AML-193 (cell line): ENCODE measurements at places on chromosomes 2 and 18.

DNA sequence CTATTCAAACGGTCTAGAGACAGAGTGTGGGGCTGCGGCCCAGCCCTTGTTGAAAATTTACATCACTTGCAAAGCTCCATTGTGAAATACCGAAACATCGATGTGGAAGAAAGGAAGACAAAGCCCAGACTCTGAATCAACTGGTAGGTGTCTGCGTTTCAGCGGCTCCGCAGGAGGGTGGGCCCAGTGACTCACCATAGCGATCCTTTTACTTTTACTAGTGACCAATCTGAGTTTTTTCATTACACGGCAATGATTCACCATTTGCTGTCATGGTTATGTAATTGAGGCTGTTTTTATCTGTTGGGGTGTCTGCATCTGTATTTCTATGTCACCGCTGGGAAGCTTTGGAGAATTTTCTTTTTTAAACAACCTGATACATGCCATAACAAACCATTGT is 66.6 kb upstream of the ODC1 start:
- DNase-seq: no peak

GRCh38 chr2:46393347-46393820 is 86.0 kb upstream of the TMEM247 start:
- DNase-seq: no peak

DNA sequence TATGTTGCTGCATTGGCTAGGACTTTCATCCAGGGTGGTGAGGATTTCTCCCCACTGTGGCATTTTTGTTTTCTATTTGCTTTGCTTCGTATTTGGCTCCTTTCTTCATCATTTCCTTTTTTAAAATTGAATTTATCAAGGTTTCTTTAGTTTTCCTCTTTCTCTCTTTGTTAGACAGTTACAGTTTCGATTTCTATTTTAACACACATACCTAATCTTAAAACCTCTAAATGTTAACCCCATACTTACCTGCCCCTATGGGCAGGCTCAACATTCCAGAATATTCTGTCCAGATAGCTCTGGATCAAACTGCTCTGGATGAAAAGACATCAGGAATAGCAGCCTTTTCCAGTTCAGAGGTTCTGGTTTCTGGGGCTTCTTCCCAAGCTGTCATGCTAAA is 49.2 kb downstream of the DIPK1C start:
- no peak for DNase-seq

- DNase-seq: no peak
Observed at GRCh38 chr2:149098701-149099100, 60.2 kb downstream of the LYPD6B start.

DNA sequence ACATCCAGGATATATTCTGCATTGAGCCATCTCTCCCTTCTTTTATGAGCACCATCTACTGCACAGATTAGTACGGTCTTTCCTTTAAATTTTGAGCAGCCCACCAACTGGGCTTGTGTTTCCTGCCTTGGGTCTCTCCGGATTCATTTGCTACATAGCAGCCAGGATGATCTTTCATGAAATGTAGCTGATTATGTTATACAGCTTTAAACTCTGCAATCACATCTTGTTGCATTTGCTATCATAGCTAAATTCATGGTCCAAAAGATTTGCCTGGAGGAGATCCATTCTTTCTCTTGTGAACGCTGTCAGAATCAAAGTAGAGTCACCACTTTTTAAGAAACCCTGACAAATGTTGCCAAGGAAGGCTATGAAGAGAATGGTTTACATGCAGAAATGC is 215.1 kb upstream of the LRRTM4 start:
- DNase-seq: no peak

DNA sequence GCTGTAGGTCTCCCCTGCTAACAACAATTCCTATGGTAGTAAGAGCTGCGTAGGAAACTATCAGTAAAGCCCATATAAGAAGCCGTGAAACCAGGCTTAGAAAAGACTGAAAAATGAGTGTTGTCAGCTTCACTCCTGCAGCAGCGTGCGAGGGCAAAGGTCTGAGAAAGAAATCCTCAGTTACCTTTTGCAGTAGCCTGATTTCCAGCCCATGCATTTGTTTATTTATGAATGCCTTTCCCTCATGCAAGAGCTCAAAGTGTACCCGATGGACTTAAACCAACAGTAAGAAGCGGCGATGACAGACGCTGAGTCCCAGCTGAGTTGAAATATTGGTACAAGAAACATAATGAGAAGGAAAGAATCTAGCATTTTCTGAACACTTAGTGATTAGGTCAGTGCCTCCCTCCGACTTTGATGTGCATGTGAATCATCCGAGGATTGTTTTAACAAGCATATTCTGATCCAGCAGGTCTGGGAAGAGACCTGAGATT is 15.0 kb upstream of the POLI start:
- no peak for DNase-seq

DNA sequence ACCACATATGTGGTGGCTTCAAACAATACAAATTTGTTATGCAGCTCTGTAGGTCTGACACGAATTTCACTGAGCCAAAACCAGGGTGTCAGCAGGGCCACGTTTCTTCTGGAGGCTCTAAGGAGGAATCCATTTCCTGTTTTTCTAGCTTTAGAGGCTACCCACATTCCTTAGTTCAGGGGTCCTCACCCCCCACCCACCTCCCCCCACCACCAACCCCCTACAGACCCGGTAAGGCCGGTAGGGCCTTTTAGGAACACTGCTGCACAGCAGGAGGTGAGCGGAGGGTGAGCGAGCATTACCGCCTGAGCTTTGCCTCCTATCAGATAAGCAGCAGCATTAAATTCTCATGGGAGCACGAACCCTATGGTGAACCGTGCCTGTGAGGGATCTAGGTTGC is 10.6 kb upstream of the SLC39A10 start:
- no peak for DNase-seq

DNA sequence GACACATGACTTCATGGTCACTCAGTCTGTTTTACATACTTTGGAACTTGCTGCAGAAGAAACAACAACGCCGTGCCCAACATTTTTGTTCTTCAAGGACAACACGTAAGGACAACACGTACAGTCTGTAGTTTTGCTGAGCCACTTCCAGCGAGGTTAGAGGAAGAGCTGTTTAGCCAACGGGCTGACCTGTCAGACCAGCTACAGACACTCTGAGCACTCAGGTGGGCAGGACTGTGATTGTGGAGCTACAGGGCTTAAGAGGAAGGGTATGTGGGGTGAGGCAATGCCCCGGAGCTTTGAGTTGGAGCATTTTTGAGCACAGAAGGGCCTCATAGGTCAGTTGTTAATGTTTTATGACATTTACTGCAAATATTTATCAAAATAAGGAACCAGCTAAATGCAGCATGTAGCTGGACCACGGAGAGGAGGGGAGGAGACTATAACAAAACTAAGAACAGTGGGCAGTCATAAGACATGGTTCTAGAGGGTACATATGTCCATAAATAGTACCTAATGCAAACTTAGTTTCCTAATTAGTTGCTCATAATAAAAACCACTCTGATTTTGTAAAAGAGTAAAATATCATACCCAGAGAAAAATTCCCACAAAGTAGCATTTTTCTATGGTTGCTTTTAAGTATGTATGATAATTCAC is 26.3 kb upstream of the NPC1 start:
- DNase-seq: no peak

DNA sequence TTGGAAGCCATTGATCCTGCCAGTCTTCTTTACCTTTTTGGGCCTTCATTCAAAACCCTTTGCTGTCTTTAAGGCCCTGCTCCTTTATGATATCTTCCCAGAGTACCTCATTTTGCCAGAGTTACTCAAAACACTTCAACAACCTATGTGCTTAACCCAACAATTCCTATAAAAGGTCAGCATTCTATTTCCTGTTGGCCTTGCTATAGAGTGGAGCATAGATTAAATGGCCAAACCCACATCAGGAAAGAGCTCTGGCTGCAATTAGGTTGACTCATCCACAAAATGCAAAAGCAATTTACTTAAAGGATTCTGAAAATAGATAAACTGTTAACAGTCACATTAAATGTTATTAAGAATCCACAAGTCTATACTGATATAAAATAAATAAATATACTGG is 21.2 kb downstream of the MRPL33 start:
- DNase-seq: no peak

- no peak for DNase-seq
Observed at GRCh38 chr18:13236411-13236810, 17.9 kb downstream of the LDLRAD4 start.

DNA sequence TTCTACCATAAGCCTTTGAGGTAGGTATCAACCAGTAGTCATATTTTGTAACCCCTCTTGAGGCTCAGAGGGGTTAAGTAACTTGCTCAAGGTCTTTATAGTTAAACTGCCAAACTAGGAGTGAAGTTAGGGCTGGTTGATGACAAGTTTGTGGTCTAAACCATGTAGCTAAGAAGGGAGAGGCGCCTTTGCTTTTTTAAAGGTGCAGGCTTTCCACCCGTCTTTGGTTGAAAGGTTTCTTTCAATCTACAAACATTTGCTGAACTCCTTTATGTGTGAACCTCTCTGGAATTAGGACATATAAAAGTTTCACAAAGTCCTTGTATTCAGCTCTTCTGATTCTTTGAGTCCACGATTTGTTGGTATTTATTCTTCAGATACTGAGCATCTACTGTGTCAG is 2.4 kb upstream of the MTA3 start:
- no peak for DNase-seq

DNA sequence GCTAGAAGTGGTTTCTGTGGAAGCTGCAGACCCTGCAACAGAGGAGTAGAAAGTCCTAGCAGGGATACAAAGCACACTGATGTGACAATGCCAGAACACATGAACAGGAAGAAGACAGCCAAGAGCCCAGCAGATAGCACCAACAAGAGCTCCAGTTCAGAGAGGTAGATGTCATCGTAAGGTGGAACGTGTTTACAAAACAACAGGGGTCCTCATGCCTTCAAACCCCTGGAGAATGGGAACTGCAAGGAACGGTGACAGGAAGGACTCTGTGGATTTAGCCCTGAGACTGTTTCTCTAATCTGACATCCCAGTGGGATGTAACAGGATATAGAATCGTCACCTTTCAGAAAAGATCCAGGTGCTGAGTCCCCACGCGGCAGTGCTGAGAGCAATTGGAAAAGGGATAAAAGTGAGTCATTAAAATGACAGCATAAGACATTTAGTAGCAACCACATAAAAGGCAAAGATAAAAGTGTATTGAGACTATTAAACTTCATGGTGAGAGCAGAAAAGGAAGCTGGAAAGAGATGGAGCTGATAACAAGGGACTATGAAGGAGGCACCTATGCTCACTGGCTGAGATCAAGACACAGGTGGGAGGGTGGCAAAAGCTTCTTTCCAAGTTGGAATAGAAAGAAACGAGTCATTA is 195.2 kb downstream of the FBXO15 start:
- no peak for DNase-seq

DNA sequence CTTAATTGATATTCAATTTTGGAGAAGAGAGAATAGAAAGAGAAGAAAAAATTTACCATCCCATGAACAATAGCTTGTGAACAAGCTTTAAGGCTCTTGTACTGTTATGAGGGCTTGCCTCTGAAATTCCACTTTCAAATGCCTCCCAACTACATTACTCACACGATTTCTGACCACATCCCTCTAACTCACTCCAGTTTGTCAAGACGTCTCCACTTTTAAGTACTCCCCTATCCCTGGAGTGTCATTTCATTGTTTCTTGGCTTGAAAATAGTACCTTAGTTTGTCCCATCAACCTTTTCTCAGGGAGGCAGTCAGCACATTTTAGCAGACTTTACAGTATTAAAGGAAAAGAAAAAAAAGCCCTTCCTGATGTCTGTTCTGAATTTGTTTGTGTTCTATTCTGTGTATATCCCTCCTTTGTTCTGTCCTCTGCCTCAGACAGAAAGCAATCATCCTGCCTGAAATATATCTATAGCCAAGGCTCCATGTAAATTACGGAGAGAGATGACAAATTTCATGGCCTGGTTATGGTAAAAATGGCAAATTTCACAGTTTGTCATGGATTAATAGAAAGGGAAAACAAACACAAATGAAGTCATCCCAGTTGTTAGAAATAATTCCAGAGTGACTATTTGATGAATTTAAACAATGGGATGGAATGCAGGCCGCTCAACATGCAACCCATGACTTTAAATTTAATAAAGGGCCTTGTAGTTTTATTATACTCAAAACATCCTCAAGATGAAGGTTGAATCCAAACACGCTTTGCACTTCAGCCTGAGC is 228.8 kb downstream of the ETAA1 start:
- no peak for DNase-seq

- DNase-seq: no peak
Observed at GRCh38 chr2:136239079-136239685, 121.2 kb upstream of the CXCR4 start.

GRCh38 chr2:205880048-205880447 is 197.7 kb downstream of the NRP2 start:
- DNase-seq: no peak

GRCh38 chr2:101725038-101725437 is 27.5 kb downstream of the MAP4K4 start:
- no peak for DNase-seq

GRCh38 chr2:227785293-227785692 is 28.3 kb upstream of the CCL20 start:
- DNase-seq: no peak

GRCh38 chr2:238847841-238848690 is at the start of gene TWIST2:
Gene TWIST2, plus strand, starts transcription at chr2:238848085. Its CDS starts 131 bp downstream, at chr2:238848216.
- no peak for DNase-seq
